Stimulated activated CD8-positive, alpha-beta memory T cell treated with anti-CD3 and anti-CD28 coated beads, Interleukin-15, amount 100 ng/mL, for 4 hours (primary cell): ENCODE measurements at places on chromosomes 6 and 20.

DNA sequence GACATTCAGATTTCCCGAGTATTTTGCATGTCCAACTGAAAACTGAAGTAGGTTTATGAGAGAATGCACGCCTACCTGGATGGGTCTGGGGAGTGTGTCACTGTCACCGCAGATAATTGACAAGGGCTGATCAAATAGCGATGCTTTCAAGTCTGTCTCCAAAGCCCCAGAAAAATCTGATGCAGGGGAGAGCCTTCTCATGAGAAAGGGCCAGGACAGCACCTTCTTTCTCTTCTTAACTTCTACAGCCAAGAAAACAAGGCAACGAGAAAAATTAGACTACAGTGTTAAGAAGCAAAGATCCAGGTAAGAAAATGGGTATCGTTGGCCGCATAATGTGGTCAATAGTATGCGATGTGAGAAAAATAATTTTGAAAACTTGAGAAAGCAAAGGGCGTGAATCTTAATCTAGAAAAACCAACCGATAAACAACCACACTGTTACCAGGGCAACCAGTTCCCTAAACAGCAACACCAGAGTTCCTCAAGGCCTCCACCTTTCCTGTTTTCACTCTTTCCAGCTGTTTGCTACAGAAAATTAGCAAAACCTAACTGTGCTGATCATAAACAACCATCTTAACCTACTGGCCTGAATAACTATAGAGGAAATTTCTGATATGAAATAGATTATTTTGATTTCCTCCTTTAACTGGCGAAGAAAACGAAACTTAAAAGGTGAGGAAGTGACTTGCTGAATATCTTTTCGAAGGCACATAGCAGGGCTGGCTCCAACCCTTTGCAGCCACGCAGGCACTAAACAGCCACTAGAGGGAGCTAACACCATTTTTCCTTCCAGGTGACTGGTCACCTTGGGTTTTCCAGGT lies 2.6 kb downstream of the TAGAP start:
- peak; percentile 54 for DNase-seq

DNA sequence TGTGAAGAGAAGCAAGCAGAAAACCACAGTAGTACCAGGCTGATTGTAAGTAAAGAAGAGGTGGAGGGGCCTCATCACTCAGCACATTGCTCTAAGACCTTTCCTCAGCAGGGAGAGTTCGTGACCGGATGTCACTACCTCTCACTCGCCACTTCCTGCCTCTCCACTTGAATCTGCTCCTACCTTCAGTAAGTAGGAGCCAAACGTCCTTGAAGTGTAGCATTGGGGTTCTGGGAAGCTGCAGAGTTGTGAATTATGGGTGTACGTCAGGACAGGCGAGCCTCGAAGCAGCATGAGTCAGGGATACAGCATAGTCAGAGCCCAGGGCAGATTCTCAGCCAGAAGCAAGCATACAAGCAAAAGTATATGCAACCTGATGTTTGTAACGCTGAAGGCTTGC lies 224.9 kb downstream of the PHACTR1 start:
- no peak for DNase-seq

GRCh38 chr20:58192567-58192966 lies 35.9 kb downstream of the ANKRD60 start:
- no peak for DNase-seq

- DNase-seq: no peak
Measured at GRCh38 chr6:111041917-111042316, 45.4 kb upstream of the SLC16A10 start.

DNA sequence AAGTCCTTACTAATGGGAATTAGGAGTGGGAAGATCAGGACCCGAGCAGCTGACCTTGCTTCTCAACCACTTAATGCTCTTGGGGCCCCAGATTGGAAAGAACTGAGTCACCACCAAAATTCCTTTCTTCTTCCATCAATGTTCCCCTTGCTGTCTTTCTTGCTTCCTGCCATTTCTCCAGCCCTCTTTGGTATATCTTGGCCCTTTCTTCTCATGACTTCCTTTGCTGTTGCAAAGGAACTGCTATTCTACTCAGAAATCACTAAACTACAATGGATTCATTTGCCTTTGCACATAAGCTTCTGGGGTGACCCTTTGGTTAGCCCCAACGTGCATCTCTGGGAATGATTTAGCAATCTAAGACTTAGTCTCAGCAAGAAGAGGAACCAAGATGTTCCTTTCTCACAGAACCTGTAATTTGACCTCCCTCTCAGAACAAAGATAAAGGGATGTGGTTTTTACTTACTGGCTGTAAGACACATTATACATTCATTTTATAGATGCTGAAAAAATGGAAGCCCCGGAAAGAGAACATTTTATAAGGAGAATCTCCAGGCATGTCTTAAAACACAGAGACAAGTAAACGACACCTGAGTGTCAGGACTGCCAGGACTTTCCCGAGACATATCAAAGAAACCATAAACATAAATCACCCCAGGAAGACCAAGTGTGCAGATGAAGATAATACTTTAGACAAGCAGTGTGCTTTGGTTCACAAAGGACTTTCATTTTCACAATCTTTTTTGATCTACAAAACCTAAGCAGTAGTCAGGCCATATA lies 99.0 kb upstream of the TNFAIP3 start:
- no peak for DNase-seq

DNA sequence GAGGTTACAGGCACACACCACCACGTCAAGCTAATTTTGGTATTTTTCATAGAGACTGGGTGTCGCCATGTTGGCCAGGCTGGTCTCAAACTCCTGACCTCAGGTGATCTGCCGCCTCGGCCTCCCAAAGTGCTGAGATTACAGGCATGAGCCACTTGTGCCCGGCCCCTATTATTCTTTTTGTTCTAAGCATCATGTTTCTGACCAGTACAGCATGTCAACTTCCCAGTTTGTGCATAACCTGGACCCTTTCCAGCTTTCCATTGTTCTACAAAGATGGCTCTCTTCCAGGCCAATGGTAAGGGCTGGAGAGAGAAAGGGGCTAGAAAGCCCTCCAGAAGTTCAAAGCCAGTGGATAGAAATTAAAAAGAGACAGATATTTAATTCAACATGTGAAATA lies 91.3 kb upstream of the TNFAIP3 start:
- DNase-seq: no peak

- DNase-seq: no peak
Measured at GRCh38 chr6:44514576-44515193, 127.2 kb downstream of the CDC5L start.

- DNase-seq: no peak
Measured at GRCh38 chr20:49286689-49287551, 9.1 kb upstream of the ZNFX1 start.
